ENCODE measurements at places on chromosomes 2 and 18.

- DNase-seq: no peak
These were observed 27.1 kb downstream of the VPS54 start for GRCh38 chr2:63992061-63992685.

DNA sequence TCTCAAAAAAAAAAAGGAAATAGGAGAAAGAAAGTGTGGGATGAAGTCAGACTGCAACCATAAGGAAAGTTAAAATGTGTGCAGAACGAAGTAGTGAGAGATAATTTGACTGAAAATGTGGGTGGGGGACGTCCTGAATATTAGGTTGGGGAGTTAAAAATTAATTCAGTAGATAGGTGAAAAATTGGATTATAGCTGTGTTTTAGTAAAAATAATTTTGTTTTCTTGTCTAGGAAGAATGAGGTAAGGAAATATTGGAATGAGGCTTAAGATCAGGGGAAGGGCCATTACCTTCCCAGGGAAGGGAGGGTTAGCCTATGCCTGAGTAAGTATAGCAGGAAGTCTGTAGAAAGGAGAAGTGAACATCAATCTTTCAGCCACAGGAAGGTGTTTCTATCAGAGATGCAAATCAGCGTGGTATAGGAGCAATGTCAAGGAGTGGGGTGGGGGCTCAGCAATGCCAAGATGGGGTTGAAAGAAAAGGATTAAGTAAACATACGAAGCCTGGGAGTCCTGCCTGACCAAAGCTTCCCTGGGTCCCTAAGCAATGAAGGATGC, 250.9 kb downstream of the PIEZO2 start:
- no peak for DNase-seq

GRCh38 chr2:217215877-217216276, 356.0 kb upstream of the TNP1 start:
- DNase-seq: no peak

GRCh38 chr2:381941-382727, 94.2 kb upstream of the ALKAL2 start:
- no peak for DNase-seq
